ENCODE measurements at places on chromosomes 6 and 20.

- no peak for DNase-seq
Measured at GRCh38 chr20:57943291-57943690, 233.5 kb upstream of the PMEPA1 start.

DNA sequence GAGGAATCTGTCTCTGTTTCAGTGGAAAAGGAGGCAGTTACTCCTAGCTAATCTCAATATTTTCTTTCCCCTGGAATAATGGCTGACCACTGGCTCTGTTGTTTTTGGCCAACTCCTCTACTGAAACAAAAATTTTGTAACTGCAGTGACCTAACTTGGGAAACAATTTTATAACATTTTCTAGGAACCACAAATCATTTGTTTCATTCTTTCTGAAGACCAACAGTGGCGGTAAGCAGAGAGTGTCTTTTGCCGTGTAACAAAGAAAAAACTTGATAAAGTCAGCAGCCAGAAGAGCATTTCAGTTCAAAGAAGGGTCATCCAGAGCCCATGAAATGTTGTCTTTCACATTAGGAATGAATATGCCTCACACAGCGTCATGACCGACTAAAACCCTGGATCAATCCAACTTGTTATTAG lies 11.8 kb upstream of the BFSP1 start:
- peak; percentile 72 for DNase-seq

DNA sequence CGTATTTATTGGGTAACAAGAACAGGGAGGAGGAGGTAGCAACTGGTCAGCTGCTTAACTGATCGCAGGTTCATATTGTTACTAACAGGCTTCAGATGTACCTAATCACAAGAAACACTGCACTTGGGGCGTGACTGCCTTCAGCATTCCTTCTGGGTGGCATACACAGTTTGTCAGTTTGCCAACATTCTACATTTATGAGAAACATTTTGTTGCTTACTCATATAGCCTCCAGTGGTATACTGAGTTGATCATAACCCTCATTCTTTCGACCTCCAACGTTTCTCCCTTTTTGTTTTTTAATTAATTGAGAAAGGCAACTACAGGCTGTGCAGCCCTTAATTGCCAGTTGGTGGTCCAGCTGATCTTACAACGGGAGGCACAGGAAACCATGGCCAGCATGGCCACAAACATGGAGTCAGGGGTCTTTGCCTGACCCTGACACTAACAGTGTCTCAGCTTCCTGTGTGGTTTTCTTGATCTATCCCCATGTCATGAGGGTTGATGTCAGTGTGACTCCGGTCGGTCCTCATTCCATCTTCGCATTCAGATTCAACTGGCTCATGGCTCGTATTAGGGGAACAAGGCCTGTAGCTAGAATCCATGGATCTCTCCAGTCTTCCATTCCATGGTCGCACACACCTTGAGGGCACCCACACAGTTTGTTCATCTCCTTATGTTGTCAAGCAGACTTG lies 9.4 kb downstream of the EPB41L2 start:
- no peak for DNase-seq

DNA sequence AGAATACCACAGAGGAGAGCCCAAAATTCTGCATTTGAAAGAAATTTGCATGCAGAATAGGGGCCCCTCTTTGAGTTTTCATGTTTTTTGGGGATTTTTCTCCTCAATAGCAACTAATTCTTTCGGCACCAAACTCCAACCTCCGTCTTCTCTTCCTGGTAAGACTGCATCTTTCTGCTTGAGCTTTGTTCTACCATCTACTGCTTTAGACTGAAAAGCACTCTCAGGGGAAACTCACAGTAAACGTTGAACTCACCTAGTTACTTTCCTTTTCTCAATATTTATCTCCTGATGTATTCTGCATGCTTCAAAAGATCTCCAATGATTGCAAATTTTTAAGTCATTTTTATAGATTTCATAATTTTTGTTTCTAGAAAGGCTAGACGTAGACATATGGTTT lies 36.9 kb upstream of the HLA-DQB1 start:
- no peak for DNase-seq

DNA sequence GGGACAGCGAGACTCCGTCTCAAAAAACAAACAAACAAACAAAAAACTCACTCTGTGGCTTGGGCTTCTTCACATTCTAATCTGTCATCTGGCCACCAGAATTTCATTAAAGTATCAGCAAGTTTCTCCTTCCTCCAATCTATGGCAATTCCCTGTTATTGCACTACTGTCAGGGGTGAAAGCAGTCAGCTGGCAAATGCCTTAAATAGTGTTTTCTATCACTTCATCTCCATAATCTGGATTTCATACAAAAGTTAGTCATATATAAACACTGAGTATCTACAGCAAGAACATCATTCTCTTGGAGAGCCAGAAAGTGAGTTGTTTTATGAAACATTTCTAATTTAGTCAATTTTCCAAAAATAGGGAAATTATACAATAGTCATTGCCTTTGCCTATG lies 56.1 kb downstream of the PHACTR3 start:
- DNase-seq: no peak

DNA sequence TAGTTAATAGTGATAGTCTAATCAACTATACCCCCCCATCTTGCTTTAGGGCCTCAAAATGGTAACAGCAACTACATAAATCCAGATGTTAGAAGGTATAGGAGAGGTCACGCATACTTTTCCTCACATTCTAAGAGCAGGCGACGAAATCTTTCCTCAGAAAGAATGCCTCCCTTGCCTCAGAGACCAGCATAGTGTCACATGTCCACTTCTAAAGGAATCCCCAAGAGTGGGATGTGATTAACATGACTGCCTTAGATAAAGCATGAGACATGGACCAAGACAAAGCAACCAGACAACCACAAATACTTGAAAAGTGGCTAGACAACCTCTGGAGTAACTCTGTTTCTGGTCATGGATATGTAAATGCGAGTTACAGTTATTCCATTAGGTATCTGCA lies 710.7 kb downstream of the EYS start:
- no peak for DNase-seq

DNA sequence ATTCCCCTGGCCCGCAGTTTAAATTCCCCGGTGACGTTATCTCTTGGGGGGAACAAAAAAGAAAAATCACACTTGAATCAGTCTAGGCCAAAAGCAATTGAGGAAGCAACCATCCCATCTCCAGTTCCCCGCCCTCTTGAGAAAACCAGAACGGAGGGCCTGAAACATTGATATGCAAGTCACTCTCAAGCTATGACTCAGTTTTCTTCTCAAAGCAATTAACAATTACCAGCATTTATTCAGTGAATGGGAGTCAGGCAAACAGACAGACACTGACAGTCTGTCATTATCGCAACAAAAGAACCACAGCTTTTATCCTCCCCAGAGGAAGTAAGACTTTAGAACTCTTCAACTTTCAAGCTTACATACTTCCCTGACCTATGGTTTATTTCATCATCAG lies 100.9 kb downstream of the OPRM1 start:
- no peak for DNase-seq
